CD4-positive, alpha-beta T cell treated with Interleukin-12 subunit alpha and Interleukin-12 subunit beta, for 1 hour (primary cell): ENCODE measurements at places on chromosomes 12 and 14.

- no peak for DNase-seq
These were observed 52.6 kb downstream of the GPHB5 start for GRCh38 chr14:63266106-63266505.

DNA sequence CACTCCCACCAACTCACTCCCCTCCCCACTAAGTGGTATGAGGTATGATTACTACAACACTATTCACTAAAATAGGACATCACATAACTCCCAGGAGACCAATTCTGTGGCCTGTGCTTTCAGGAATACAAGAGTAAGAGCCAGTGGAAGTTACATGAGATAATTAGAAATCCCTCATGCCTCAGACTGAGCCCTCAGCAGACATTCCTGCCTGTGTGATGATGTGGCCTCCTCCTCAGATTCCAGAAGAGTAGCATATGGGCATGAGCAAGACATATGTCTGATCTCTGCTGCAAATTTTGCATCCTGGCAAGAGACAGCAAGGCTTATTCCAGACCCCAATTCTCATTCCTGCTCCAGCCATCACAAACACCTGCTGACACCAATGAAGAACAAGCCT, 46.0 kb upstream of the BMP4 start:
- no peak for DNase-seq

DNA sequence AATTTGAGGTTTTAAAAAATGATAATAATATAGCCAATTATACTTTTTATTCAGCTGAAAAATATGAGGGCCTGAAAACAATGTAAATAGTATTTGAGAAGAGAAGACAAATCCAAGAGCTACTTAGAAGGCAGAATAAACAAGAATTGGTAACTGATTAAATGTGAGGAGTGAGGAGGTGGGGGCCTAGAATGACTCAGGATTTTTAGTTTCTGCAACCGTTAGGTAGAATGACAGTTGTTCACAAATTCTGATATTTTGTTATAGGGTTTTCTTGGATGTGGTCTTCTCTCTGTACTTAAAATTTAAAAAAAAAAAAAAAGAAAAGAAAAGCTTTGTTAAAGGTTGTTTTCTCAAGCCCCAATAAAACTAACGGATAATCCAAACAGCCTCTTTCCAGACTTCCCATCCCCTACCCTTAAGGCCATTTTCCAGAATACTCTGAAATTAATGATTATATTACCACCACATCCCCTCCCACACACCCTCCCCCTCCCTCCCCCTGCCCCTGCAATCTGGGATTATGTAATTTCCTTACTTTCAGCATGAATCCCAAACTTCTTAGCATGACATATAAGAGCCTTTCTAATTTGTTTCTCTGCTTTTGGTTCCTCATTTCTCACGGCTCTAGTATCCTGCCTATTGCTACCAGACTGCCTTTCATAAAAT, 50.4 kb downstream of the LRP6 start:
- no peak for DNase-seq

- DNase-seq = no peak
These were observed 25.6 kb downstream of the ALDH2 start for GRCh38 chr12:111792155-111792855.

- no peak for DNase-seq
These were observed 2.4 kb downstream of the AKT1 start for GRCh38 chr14:104792945-104793702.

DNA sequence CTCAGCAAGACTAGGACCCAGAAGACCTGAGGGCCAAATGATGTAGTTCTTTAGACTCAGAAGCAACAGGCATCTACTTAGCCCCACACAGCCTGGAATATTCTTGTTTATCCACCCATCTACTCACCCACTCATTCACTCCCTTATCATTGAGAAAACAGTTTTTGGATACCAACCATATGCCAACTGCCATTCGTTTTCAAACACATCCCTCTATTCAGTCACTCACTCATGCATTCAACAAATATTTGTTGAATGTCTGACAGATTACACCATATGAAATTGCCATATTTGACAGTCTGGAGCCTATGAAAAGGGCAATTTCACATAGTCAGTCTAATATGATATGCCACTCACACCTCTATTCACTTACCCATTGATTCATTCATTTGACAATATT, 103.2 kb downstream of the NT5DC3 start:
- DNase-seq = no peak

- DNase-seq = peak; percentile 84
These were observed 31.2 kb downstream of the TC2N start for GRCh38 chr14:91835920-91836843.

- peak; percentile 83 for DNase-seq
These were observed 27.7 kb downstream of the FIGNL2 start for GRCh38 chr12:51820526-51821439.

DNA sequence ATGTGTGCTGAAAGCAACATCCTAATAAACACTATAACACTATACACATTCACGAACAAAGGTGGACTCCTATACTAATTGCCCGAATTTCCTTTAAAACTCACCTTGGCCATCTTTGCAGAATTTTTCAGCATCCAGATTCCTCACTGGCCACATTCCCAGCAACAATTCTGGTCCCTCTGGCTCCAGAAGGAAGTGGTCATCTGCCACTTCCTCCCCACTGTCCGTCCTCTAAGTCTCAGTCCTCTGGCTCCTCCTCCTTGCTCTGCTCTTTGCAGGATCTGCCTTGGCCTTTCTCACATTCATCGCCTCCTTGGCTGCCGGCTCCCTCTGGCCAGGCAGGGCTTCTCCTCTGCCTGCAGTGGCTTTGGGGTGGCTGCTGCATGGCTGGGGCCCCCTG, 426.0 kb downstream of the FUT8 start:
- DNase-seq = no peak

DNA sequence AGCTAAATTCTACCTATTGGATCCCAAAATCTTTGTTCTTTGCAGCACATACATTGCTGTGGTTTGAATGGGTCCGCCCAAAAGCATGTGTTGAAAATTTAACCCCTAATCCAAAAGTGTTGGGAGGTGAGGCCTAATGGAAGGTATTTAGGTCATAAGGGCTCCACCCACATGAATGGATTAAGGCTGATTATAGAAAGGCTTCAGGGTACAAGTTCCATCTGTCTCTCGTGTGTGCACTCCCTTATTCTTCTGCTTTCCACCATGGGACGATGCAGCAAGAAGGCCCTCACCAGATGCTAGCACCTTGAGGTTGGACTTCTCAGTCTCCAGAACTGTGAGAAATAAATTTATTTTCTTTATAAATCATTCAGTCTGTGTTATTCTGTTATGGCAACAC, 190.9 kb downstream of the SOX5 start:
- no peak for DNase-seq

- no peak for DNase-seq
These were observed 251.3 kb downstream of the ALX1 start for GRCh38 chr12:85531341-85531740.

DNA sequence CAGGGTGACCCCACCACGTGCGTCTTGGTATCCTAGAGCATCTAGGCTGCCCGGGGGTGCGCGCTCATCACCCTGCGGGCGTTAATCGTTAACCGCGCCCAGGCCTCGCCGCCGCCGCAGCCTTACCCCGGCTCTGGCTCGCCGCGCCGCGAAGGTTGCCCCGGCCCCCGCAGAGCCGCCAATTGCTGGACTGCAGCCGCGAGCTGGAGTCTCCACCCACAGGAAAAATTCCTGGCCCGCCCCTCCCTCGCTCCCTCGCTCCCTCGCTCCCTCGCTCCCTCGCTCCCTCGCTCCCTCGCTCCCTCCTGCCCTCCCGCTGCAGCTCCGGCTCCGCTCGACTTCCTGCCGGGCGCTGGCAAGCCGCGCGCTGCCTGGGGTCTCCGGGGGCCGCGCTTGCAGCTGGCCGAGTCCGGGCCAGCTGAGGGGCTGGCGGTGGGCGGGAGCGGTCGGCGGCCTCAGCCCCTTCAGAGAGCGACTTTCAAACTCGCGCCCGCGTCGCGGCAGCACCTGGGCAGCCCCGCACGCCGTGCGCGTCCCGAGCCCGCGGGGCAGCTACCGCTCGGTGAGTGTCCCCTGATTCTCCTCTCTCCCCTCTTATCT, at the start of gene PLEKHG3:
TSS of gene PLEKHG3 (plus strand) at position 282 of the 600 bp plus-strand sequence. CDS start 23,208 bp downstream, outside the sequence.
- peak; percentile 42 for DNase-seq

DNA sequence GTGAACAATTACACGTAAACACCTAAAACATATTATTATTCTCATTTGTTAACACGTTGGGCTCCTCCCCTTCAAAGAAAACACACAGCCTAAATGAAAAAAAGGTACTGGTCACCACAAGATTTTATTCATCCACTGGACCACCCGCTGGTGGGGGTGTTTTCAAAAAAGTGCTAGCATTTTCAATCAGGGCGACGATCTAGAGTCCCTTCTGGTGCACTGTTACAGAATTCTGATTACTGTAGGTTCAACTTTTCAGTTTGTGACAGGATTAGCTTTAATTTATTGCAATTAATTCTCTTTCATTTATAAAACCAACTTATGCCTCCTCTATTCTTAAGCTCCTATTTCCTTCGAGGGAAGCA, 443 bp downstream of the MAGOHB start:
- DNase-seq = no peak

DNA sequence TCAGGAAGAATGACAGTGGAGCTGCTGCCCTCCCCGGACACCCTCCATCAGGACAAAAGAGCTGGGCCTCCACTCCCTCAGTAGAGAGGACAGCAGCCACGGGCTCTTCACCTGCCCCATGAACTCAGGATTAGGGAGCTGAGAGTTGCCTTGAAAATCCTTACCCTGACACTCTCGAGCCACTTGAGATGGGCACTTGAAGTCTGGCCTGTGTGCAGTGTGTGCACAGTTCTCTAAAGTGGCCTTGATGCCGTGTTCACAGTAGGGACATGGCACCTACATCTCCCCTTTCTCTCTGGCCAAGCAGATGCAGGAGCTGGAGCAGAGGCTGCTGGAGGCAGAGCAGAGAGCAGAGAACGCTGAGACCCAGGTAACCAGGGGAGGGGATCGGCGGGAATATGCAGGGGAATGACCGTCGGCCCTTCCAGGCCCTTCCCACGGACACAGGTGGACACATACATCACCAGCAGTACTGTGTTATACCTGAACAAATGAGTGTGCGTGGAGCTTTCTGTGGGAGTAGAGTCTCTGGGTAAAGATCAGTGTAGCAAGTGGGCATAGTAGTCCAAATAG, 22.5 kb downstream of the PLEKHH1 start:
- no peak for DNase-seq

DNA sequence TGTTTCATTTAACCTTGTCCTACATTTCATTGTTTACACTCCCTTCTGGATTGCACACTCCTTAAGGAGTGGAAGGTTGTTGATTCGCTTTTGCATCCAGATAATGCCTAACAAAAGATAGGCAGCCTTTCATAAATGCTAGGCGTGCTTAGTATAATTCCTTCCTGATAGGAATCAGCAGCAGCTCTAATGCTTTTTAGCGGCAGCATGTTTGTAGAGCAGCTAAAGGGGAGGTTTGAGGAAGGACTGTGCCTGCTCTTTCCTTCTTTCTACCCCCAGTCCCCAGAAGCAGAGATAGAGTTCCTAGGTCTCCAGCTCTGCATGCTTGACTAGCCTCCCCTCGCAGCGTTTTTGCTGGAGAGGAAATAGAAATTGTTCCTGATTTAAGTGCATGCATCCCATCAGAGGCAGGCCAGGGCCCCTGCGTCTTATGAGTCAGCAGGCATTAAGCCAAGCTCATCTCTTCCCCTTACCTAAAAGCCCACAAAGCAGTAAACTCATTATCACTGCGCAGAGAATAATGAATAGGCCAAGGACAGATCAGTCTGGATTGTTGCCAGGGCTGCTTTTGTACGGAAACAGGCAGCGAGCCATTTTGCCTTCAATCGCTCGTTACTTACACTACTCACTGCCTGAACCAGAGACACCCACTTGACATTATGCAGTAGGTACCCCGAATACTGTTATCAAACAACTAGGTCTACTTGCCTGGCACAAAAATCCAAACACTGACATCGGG, 14.0 kb upstream of the TBPL2 start:
- no peak for DNase-seq

DNA sequence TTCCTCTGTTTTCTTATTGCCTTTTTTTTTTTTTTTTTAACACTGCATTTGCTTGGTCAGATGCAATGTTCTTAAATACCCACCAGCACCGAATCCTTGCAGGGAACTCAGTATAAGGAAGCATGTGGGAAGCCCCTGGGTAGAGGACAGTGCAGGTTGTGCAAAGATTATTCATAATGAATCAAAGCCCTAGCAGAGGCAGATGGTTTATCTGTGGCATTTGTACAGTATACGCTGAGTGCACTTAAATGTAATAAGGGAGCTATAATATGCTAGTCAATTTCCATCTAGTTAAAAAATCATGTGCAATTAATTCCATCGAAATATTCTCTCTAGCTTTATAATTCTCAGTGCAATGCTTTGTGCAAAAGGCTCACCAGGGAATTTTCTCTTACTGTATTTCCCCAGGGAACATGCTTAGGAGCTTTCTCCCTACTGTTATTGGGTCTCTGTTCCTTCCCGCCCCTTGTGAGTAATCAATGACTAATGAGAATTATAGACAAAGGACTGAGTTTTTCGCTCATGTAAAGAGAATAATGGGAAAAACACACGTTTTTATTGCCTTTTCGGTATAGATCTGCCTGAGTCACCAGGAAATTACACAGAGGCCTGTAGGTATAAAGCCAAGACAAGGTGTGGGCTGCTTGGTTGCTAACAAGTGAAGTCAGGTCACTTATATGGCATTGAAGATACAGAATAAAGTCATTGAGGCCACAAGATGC, 1214.3 kb upstream of the TMEM132C start:
- no peak for DNase-seq
